ENCODE measurements at places on chromosomes 4 and X.

GRCh38 chr4:83075311-83076095 is 39.0 kb downstream of the PLAC8 start:
- DNase-seq: no peak

GRCh38 chr4:25900310-25900709 is 13.7 kb upstream of the SMIM20 start:
- DNase-seq: no peak

DNA sequence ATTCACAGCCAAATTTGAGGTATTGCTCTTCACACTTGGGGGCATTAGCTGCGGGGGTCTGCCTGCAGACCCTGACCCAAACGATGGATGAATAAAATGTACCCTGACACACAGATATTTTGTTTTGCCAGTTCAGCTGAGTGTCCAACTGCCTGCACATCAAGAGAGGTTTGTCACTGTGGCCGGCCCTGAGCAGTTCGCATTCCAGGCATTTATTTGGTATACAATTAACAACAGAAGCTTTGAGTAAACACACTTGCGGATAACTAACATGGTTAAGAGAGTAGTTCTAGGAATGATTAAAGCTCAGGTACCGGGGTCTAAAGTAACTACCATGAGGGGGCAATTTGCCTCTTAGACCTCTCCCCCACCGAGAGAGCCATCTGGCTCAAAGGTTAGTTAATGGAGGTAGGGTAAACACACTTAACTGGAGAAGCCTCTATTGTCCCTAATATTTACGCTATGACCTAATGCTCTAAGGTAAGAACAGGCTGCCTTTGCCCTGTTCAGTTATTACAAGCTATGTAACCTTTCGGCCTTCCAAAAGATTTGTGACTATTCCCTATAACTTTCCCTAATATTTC is 162.0 kb downstream of the SNCA start:
- no peak for DNase-seq

DNA sequence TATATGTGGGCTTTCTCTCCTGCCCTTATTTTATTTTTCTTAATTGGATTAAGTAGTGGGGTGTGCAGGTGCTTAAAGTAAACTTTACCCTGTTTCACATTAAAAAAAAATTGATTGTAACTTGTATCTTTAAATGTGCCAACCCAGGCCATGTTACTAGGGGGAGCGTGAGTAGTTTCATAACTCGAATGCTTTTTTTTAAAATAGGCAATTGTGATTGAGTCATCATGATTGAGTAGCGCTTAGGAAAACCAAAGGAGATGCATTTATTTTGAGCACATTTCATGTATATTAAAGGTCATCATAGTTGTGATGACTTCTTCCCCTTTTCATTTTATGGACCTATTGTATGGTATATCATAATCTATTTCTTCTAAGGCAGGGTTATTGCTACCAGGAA is 32.2 kb downstream of the GPAT3 start:
- DNase-seq: no peak

DNA sequence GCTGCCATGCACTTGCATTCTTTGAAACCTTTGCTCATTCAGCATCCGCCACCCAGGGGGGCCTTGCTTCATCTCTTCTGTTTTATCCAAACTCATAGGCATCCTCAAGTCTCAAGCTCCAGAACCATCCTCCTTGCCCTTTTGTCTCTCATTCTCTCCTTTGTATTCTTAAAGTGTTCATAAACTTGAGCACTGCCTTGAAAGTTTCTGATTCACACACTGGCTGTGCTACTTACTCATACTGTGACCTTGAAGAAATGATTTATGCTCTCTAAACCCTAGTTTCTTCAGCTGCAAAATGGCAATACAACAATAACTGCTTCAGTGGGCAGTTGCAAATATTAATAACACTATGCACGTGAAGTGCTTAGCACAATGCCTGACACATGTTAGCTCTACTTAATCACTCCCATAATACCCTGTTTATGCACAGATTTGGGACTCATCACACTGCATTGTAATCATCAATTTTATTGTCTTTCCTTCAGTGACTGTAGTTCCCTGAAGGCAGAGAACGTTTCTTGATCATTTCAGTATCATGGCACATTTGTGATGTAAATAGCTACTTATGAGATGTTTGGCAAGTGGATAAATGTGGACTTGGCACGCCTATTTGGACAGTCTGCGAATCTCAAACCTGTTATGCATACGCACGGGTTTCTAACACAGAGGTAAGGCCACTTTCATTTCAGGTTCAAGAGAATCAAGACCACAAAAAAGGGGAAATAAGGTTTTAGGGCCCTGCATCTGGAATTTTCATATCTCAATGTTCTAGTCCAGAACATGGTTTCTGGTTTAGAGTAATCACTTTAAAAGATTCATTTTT is 291.0 kb downstream of the LDB2 start:
- no peak for DNase-seq

DNA sequence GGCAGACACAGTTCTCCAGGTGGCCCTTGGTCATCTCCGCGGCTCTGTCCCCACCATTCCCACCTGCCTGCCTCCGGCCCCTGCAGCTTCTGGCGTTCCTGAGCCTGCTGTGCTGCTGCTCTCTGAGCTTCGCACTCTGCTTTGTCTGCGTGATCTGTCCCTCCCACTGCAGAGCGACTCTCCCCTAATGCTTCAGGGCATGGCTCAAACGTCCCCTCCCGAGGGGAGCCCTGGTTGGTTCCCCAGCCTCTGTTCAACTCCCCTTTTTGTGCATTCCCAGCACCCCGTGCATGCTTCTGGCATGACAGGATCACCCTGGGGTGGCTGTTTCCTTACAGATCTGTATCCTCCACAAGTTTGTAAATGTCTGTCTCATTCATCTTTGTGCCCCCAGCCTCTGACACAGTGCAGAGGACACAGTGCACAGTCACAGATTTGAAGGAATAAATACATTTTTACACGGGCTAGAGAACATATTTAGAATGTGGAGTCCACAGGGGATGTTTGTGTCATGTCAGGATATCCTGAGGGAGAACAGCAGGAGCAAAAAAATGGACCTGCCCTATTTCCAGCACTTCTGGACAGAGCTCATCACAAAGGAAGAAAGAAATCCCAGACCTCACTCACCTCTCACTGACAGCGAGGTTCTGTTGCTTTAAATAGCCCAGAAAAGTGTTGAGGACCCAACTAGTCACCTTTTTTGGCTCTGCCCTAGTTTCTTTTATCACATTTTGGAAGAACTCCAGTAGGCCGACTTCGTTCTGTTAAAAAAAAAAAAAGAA is 72.6 kb downstream of the GATB start:
- DNase-seq: no peak

- DNase-seq: no peak
Observed at GRCh38 chr4:169159624-169160171, 111.1 kb downstream of the SH3RF1 start.

DNA sequence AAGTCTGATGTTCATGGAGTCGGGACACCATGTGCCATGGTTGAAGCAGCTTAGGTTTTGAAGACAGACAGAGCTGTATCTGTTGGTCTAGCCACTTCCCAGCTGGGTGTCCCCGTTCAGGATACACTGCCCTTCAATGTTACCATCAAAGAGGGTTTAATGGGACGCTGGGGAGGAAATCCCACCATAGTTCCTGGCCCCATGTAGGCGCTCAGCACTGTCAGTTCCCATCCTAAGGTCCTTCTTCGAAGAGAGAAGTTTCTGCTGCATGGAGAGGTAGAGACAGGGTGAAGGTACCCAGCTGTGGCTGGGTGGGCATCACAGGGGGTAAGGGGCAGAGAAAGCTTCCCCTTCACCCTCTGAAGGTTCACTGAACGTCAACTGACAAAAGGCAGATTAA is 3.7 kb downstream of the MGST2 start:
- DNase-seq: no peak

Measured in GM12864 (cell line).